Fibroblast of mammary gland (primary cell): ENCODE measurements at places on chromosomes 16 and 17.

DNA sequence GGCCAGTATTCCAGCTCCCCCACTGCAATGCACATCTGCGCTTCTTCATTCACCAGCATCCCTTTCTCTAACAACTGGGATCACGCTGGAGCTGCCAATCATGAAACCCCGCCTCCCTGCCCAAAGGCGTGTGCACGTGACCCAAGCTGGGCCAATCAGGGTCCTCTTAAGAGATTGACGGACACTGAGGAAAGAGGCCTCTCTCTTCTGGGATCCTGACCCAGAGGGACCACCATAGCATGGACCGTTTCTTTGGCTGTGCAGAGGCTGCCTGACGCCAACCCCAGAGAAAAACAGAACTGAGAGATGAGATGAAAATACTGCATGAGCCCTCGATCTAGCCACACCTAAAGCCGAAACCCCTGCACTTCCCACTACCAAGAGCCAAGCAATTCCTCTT is 32.0 kb downstream of the COTL1 start:
- DNase-seq: no peak

GRCh38 chr17:65674246-65675045 is 113.0 kb upstream of the AXIN2 start:
- DNase-seq: no peak

- no peak for DNase-seq
These were observed 97.7 kb downstream of the RPGRIP1L start for GRCh38 chr16:53605831-53606400.

DNA sequence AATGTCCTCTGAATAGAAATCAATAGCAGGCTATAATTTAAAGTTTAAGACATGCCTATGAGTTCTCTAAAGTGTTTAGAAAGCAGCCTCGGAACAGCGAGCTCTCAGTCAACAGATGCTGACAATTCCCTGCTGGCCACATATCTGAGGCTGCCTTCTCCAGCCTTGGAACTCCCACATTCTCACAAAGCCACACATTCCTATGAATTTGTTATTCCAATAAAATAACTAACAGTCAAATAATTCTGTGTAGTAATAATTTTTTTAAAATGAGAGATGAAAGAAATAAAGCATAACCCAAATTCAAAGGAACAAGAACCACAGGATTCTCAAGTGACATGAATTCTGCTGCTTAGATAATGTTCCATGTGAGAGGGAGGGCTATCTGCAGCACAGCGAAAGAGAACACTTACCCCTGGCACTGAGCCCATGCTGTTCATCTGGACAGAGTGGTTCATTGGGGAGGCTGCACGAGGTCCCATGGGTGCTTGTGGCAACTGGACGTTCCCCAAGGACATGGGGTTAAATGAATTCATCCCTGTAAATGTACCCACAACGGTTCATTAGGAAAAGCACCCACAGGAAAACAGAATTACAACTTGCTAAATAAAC is 56.9 kb upstream of the TRAP1 start:
- peak; percentile 69 for DNase-seq

- DNase-seq: no peak
These were observed 2.6 kb downstream of the MYL11 start for GRCh38 chr16:30377050-30377811.

DNA sequence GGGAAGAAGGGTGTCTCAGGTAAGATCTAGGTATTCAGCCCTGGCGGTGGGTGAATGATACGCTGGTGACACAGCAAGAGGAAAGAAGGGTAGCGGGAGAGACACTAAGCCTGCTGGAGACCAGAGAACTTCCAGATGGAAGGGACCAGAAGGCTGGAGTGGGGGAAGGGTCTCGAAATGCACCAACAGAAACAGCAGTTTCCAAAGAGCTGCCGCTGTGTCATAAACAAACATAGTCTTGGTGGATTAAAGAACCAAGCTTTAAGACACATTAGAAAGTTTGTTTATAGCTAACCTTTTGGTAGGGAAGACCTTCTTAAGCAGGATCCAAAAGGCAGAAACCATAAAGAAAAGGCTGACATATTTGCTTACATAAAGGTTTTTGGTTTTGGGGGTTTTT is 20.9 kb downstream of the TRPV3 start:
- no peak for DNase-seq

- no peak for DNase-seq
These were observed at the start of gene HSF4 for GRCh38 chr16:67164599-67165061. Gene HSF4 (plus strand): TSS chr16:67164745. CDS start chr16:67164812, 67 bp downstream.

DNA sequence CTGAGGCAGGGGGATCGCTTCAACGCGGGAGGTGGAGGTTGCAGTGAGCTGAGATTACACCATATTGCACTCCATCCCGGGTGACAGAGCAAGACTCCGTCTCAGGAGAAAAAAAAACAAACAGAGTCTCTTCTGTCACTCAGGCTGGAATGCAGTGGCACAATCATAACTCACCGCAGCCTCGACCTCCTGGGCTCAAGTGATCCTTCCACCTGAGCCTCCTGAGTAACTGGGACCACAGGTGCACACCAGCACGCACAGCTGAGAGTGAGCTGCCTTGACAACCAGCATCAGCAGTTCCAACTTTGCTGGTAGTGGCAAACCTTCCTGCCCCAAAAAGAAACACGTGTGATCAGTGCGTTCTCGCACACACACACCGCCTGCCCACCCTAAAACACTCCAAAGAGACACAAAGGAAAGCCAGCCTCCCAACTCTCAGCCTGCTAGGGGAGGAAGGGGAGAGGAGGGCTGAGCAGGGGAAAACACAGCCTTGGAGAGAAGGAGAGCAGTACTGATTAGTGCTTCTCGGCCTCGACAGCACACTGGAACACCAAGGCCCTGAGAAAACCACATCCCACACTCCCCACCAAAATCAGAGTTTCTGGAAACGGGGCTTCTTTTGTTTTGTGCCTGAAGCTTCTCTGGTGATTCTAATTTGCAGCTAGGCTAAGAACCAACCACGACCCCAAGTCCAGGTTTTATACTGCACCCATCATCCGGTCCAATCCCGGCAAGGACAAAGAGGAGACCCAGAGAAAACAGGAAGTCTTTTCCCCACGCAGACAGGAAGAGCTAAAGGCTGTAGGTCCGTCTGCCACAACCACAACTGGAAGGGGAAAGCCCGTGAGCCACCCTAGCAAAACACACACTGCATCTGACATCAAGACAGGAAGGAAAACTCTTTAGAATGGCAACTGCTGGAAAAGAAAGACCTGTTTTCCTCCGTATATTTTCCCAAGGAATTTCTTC is 28.8 kb downstream of the ZCCHC14 start:
- DNase-seq: peak; percentile 88

DNA sequence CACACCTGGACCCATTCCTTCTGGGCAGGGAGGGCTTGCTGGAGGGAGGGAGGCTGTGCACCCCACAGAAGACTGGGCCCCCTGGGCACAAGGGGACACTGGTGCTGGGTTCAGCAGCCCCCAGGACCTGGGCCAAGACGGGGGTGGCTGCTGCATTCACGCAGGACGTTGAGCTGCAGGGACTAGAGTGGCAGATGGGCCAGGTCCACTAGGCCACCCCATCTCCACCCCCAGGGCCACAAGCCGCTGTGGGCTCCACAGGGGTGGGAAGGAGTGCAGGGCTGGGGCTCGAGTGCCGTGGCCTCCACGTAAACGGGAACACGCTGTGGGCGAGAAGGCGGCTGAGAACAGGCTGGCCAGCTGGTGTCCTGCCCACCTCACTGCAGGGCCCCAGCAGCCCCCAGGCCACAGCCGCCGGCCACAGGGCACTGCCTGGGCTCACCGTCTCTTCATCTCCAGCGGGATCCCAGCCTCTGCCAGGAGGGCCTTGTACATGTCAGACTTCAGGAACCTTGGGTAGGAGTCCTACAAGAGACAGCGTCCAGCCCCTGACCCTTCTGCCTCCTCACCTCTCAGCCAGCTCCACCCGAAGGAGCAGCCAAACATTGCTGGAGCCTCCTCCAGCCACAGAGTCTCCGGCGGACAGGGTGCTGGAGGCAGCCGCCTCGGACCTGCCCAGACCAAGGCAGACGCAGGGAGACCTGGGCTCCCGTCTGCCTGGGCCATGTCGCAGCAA is 6.5 kb downstream of the RGS11 start:
- no peak for DNase-seq

DNA sequence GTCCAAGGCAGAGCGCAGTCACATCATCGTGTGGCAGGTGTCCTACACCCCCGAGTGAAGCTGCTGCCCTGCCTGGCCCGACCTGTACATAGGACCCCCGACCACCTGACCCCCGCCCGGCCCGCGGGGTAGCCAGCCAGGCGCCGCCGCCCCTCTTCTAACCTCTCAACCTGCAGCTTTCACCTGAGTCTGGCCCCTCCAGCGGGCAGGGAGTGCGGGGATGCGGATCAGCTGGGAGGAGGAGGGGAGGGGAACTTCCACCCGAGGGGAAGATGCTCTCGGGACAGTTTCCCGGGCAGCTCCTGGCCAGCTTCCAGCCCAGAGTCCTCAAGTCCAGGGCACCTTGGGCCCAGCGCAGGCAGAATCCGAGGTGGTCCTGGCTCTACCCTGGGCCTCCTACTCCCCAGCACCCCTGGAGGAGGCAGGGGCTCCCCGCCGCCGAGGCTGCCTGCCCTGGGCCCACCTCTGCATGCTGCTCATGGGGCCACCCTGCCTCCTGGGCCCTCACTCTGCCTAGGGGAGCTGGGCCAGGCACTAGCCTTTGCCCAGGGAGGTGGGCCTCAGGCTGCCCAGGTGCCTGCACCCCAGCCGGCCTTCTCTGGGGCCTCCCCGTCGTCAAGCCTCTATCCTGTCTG is 2.5 kb downstream of the NME3 start:
- DNase-seq: no peak

DNA sequence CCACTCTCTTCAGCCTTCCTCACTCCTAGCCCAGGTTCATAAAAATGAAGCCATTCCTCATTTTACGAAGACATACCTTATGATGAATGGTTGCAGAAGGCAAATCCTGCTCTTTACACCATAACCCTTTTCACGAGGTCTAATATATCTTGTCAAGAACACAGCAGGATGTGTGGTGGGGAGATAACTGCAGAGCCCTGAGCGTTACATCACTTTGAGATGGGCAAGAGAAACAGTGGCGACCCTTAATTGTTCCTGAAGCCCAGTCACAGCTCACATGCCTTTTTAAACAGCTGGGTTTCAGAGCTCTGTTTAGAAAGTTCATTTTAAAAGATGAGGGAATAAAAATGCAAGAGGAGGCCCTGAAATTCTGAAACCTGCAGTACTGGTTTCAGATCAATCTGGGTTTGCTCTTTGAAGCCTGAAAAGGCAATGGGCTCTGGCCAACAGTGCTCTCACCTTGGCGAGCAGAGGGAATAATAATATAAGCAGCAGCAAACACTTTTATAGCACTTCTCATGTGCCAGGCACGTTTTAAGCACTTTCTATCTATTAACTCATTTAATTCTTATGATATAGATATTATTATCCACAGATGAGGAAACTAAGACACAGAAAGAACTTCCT is 2.9 kb downstream of the FAM117A start:
- DNase-seq: no peak

GRCh38 chr17:81429821-81430551 is 34.7 kb downstream of the BAHCC1 start:
- DNase-seq: peak; percentile 44
